ENCODE measurements at places on chromosomes 1 and 21.

DNA sequence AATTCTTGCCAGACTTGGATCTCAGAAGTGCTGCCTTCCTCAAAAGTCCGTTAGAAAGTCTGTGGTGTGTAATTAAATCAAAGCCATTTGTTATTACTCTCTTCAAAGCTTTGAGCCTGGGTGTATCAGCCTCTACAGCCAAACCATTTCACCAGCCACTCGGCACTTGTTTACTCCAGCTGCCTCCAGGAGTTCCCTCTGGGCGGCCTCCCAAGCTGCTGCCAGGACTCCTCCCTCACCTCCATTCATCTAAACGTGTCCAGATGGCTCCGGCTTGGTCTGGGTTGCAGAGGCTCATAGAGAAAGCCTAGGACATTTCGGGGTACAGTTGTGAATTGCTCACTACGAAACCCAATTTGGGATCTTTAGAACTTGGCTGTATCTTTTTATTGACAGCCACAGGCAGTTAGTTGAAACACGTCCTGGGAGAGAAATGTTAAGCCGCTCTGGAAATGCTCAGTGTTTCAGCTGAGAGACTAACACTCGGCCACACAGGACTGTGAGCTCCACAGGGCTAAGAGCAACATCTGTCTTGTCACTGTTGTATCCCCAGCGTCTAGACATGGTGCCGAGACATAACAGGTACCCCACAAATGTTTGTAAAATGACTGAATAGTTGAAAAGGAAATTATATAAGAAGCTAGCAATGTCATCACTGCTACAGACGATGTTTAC lies 116.9 kb upstream of the NGF start:
- ATAC-seq, result no peak

- ATAC-seq, result peak; percentile 40
These were observed 553 bp downstream of the PTGER3 start for GRCh38 chr1:71046891-71047634.

GRCh38 chr1:12518931-12519692 lies 98.9 kb downstream of the DHRS3 start:
- ATAC-seq, result peak; percentile 63

- ATAC-seq, result no peak
These were observed 52.9 kb downstream of the LRRC8D start for GRCh38 chr1:89873770-89874169.

DNA sequence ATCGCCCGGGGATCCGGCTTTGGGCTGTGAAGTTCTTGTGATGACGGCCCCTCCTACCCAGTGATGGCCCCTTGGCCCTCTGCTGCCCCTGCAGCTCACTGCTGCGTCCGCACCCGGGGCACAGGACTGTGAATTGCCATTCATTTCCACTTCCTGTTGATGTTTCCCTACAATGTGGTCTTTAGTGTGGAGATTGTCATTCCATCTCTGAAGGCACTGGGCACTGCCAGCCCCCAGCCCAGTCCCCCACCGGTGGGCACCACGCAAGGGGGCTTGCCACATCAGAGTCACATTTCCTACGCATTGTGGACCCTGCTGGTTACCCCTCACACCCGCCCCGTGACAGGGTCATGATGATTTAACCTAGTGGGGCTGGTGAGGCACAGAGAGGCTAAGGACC lies 2.5 kb upstream of the MX2 start:
- ATAC-seq, result no peak

DNA sequence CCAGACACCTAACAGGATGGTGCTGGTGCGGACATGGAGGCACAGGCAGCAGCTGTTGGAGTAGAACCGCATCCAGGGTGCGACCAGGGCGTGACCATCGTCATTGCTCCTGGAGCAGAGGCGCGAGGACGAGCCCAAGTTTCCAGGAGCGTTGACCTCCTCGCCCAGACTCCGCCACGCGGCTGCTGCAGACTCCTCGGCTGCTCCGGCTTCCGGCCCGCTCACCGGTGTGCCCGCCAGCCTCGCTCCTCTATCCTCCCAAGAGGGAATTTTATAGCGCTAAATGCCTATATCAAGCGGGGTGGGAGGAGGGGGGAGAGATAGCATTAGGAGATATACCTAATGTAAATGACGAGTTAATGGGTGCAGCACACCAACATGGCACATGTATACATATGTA lies 5.3 kb upstream of the S100A12 start:
- no peak for ATAC-seq

DNA sequence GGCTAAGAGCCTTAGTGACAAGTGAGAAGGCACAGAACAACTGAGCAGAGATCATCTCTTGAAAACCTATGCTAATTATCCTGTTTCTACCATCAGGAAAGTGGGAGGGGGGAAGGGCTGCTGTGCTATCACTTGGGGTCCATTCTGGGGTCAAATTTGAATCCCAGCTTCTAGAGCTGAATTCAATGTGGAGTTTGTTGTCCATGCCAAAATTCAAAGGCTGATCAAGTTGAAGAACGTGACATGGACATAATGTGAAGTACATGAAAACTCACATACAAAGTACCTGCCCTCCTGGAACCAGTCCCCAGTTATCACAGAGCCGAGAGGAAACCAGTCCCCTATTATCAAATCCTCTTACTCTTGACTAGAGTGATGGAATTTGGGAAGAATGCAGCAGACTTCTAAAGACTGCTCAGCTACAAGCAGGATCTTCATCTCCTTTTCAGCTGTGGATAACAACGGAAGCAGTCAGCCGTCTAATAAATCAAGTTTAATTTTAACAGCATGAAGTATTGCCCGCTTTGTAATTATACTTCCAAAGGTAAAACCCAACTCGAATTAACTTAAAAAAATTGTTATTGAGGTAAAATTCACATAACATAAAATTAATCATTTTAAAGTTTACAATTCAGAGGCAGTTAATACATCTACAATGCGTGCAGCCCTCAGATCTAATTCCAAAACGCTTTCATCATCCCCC lies 78.3 kb downstream of the SLC45A1 start:
- ATAC-seq, result no peak

GRCh38 chr1:16119504-16119903 lies 36.4 kb downstream of the EPHA2 start:
- no peak for ATAC-seq

GRCh38 chr21:41726970-41727783 lies 39.7 kb downstream of the RIPK4 start:
- ATAC-seq, result peak; percentile 78

GRCh38 chr1:175839779-175840669 lies 96.6 kb upstream of the TNR start:
- ATAC-seq, result peak; percentile 50

GRCh38 chr1:243903895-243904294 lies 53.9 kb upstream of the AKT3 start:
- ATAC-seq, result no peak

DNA sequence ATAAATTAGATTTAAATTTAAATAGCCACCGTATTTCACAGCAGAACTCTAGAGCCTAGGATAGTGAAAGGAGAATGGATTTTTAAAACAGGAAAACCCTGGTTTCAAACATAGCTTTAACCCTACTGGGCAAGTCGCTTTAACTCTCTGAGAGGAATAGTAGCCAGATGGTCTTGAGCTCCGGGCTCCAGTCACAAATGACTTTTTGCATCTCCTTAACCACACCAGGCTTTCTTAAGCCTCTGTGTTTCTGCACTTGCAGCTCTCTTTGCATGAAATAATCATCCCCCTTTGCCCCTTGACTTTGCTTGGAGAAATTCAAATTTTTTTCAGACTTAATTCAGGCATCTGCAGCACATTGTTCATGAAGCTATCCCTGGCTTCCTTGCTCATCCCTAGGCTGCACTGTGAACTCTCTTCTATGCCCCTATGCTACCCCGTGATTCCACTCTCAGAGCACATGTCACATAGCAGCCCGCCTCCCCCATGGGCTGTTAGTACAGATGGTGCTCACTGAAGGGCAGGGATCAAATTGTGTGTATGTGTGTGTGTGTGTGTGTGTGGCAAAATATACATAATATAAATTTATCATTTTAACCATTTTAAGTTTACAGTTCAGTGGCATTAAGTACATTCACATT lies 68.8 kb upstream of the DAB1 start:
- ATAC-seq, result no peak

DNA sequence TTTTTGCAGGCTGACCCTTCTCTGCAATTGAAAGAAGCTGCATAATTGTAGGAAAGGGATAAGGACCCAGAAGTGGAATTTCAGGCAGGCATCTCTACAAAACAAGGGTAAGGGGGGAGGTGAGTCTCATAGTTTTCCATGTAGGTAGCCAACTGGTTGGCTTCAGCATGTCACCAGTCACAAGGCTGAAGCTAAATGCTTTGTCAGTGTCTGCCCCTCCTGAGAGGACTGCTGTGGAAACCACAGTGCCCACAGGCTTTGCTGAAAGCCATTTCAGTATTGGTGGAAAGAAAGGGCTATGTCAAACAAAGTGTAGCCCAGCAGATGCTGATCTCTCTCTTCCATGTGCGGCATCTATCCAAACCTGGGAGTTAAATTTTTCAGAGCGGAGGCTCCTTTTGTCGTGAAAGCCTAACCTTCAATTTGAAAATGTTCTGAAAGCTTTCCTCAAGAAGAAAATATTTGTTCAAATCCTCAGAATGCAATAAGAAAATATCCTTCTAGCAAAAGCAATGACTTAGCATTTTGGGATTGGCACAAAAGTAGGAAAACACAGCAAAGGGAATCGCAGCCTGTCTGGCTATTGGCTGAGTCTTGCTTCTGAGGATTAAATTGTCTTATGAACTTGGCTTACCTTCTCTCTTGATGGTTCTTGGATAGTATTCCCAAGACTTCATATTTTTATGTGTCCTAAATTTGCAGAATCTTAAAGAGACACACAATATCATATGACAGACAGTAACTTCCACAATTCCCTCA lies 591.7 kb downstream of the PLPP3 start:
- no peak for ATAC-seq

DNA sequence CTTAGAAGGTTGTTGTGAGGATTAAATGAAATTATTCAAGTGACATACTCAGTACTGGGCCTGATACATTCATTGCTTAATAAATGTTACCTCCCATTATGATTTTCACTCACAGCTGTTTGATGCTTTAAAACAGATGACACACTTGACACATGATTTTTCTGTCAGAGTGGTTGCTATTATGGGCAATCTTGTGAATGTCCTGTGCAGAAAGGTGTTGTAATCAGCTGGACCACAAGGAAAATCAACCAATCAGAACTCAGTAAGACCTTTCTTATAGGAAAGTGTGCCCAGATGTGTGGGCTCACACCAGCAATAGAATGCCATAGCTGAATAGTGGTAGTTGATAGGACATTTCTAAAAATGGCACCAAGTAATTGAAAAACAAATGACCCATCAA lies 23.5 kb downstream of the GJA5 start:
- no peak for ATAC-seq

DNA sequence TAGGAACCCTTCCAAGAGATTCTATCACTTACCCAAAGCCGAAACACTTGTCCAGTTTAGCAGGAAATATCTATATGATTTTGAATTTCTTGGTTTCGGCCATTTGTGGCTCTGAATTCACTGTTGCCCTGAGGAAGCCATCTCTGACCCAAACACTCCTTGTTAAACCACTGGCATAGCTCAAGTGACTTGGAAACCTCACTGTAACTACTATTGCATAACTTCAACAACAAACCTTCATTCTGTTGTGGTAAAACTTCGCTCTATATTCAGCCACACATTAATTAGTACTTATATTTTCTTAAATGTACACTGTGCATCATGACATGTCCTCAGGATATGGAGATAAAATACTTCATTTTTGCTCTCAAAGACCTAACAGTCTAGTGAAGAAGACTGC lies 63.2 kb downstream of the ST6GALNAC3 start:
- ATAC-seq, result no peak

GRCh38 chr1:9434247-9435152 lies 104.8 kb upstream of the SLC25A33 start:
- peak; percentile 34 for ATAC-seq

GRCh38 chr21:34135330-34135729 lies 62.0 kb downstream of the MRPS6 start:
- no peak for ATAC-seq

DNA sequence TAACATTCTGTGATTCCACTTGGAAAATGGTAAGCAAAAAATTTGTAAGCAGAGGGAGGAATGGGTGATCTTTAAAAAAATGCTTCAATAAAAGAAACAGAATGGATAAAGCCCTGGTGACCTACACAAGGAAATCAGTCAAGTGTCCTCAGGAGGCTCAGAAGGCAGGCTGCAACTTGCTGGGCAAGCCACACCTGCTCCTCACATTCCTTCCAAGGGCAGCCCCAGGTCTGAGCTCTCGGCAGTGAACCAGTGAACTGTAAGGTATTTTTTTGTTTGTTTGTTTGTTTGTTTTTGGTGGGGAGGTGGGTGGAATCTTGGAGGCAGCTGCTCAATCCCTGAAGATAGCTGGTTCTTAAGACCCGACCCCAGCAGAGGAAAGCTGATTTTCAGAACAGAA lies 4.4 kb downstream of the TACSTD2 start:
- peak; percentile 52 for ATAC-seq

GRCh38 chr1:51610637-51611036 lies 6.3 kb upstream of the OSBPL9 start:
- no peak for ATAC-seq

DNA sequence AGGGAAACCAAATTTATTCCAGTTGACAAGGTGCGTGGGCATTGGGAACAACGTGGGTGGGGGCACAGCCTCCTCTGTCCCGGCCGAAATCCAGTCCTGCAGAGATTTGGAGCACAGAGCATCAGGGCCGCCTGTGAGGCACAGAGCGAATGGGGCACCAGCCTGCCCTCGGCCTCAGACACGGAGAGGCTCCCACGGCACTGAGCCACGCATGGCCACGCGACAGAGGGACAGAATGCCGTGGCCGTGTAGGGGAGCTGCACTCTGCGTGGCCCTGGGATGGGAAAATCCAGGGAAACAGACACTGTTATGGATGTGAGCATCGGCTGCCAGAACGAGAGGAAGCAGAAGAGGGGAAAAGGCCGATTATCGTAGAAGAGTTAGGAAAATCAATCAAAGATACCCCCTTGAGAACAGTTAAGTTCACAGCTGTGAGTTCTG lies 13.5 kb upstream of the C1orf159 start:
- ATAC-seq, result no peak

DNA sequence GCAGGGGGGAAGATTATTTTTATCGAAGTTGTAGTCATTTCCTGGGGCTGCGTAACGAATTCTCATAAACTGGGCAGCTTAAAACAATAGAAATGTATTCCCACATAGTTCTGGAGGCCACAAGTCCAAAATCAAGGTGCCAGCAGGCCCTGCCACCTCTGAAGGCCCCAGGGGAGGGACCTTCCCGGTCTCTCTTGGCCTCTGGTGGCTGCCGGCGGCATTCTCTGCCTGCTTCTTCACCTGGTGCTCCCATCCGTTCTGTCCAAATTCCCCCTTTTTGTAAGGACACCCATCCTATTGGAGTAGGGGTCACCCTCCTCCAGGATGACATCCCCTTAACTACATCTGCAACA lies 92.8 kb downstream of the PDE9A start:
- no peak for ATAC-seq

DNA sequence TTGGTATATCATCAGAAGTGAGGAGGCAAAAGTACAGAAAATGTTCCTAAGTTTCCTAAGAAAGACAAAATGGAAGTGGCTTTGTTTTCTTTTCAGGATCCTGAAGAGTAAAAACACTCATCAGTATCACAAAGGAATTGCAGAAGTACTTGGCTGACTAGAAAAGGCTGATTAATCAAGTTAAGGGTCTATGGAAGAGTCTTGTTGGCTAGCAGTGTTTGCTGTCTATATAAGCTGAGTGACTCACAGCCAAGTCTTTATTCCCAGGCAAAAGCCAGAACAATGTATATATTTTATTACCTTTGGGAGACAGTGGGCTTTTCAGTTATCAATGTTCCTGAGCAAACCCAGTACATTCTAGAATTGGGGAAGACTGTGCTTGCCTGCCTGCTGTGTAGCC lies 777.0 kb downstream of the PLA2G4A start:
- no peak for ATAC-seq

GRCh38 chr21:35658242-35658641 lies 402.1 kb downstream of the SETD4 start:
- ATAC-seq, result no peak

GRCh38 chr1:82446955-82447354 lies 646.2 kb downstream of the ADGRL2 start:
- no peak for ATAC-seq

Data from esophagus mucosa (tissue), 1 donor.